ENCODE measurements at places on chromosomes 13 and 19.

DNA sequence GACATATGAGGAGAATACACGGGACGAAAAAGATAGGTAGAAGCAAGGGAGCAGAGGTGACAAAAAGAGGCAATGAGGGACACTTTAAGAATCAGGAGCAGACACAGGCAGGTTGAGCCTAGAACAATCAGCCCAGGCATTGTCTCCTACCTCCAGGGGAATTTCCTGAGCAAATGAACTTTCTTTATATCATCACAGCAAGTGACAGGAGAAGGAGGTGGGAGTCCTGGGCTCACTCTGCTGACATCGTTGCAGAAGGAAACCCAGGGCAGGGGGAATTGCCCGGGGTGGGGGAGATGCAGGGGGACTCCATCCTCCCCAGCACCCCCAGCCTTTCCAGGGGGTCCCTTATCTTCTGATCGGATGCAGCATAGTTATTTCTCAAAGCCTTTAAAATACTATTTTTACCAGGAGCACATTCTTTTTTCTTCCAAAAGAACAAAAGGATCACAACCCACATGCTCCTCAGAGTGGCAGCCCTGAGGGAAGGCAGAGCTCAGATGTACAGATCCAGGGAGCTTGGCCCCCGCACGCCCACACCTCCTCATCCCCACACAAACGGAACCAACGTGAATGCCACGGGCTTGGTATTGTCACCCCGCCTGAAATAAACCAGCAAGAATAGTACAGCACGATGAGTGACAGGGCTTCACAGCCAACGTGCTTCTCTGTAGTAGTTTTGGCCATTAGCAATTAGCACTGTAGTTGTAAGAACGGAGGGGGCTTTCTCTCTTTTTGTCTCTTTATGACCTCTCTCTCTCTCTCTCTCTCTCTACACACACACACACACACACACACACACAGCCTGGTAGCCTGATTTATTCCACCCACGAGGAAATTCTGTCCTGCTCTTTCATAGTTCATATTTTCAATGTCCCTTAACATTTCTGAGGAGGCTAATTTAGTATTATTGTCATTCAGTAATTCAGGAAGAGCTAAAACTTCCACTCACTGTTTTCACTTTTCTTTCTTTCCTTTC lies 169.5 kb upstream of the UBL3 start:
- DNase-seq, result no peak

GRCh38 chr19:57615346-57615745 lies 1.3 kb downstream of the ZNF134 start:
- DNase-seq, result peak; percentile 10

- DNase-seq, result no peak
Measured at GRCh38 chr19:50780753-50781435, 9.3 kb upstream of the ACP4 start.

- no peak for DNase-seq
Measured at GRCh38 chr19:3194106-3195087, 8.7 kb downstream of the NCLN start.

- no peak for DNase-seq
Measured at GRCh38 chr19:39709026-39709872, 5.0 kb downstream of the LGALS14 start.

GRCh38 chr19:8626842-8627241 lies 3.6 kb upstream of the NFILZ start:
- DNase-seq, result no peak

DNA sequence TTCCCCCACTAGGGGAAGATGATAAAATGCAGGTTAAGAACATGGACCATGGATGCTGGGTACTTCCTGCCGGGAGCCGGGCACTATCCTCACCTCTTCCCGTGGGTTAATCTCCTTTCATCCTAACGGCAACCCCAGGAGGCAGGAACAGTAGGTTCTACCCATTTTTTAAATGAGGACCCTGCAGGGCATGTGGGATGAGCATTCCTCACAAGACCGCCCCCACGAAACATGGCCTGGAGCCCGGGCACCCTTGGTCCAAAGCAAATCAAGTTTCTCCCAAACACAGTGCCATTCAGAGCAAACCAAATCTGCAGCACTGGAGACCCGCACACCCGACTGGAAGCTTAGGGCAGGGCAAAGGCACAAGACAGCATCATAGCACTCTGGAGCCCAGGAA lies 35.4 kb downstream of the COL4A2 start:
- DNase-seq, result no peak

DNA sequence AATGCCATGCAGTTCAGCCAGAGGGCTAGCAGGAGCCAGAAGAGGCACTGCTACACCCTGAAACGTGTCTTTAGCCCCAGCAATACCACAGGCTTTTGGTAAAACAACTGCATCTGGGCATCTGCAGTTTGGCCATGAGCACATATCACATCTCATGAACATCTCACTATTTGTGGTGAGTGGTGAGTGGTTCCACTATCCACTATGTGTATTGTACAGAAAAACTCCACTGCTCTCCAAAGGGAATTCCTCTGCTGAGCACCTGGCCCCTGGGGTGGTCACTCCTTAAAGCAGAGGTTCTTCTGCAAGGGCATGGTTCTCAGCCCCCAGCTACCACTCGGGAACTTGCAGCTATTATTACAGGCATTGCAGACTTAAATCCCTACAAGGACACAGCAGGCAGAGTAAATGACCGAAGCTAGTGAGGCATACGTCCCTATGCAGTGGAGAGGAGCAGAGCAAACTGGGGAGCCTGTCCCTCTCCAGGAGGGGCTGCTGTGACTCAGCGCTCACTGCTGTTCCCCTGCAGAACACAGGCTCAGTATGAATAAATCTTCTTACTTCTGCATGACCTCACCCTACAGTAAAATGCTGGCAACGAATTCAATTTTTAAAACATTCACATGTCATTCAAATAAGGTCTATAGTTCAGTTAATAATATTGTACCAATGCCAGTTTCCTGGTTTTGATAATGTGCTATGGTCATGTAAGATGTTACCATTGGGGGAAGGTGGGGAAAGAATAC lies 332.4 kb upstream of the ZNF507 start:
- DNase-seq, result no peak

- no peak for DNase-seq
Measured at GRCh38 chr13:77853703-77854102, 64.9 kb downstream of the EDNRB start.

DNA sequence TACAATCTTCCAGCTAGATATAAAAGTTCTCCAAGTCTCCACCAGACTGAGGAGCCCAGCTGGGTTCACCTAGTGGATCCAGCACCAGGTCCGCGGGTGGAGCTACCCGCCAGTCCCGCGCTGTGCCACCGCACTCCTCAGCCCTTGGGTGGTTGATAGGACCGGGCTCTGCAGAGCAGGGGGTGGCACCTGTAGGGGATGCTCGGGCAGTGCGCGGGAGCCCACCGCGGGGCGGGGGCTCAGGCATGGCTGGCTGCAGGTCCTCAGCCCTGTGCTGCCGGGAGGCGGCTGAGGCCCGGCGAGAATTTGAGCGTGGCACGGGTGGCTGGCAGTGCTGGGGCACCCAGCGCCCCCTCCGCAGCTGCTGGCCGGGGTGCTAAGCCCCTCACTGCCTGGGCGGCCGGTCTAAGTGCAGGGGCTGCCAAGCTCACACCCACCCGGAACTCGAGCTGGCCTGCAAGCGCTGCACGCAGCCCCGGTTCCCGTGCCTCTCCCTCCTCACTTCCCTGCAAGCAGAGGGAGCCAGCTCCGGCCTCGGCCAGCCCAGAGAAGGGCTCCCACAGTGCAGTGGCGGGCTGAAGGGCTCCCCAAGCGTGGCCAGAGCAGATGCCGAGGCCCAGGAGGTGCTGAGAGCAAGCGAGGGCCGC lies 542.8 kb upstream of the PCDH9 start:
- DNase-seq, result no peak

DNA sequence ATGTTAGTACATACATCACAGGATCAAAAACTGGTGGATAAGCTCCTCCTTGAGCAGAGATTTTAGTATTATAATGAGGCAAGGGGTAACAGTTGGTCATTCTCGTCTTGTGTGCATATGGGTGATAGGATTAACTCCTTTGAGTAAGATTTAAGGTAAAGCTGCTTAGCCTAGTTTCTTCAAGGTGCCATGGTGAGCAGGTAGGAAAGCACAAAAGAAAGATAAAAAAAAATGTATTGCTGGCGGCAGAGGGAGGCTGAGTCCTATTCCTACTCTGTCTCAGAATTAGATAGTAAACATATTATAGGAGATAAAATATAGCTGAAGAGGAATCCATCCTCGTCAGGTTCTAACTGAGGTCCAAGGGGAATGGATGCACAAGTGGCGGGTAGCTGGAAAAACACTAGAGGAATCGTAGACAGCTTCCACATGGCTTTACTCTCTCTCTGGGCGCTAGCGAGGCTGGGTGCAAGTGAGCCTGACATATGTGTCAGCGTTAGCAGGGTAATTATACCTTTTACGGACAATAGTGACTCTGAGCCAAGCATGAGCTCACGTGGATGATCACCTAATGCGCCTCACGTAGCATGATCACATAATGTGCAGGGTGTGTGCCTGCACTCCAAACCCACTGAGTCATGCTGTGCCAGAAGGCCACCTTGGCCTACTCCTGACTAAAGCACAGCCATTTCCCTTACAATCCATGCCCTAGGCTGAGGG lies 734.3 kb upstream of the MIR17HG start:
- DNase-seq, result no peak

DNA sequence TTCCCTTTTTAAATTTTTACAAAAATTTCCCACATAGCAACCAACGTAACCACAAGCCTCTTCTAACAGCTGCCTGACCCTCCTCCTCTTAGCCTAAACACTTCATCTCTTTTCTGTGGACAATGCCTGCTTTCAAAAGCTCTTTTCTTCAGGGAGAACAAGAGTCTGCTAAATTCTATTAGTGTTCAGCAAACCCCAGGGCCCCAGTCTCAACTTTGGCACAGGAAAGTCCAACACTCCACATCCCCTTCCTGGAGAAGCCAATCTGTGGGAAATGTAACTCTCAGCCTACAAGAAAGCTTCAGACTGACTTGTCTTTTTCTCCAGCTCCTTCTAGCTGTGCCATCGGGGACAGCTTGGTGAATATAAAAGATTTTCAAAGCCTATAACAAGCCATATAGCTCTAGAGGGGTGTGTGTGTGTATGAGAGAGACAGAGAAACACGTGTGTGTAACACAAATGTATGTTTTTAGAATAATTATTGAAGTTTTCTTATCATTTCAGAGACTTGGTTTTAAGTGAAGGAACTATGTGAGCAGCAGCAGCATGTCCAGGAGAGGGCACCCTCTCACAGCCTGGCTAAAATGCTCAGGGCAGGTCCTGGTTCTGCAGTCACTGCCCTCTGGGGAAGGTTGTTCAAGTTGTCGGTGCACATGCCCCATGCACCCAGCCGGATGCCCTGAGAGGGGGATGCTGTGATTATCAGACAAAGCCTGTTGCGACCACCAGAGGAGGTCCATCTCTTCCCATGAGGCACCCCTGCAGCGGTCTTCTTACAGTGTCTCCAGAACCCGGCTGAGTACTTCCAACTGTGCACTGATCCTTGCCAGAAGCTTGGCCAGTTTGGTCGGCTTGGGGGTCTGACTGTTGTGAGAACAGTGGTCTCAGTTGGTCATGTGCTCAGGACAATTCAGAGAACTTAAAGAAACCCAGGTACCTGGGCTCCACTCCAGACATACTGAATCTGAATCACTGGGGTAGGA lies 34.4 kb downstream of the CCDC70 start:
- DNase-seq, result peak; percentile 42

DNA sequence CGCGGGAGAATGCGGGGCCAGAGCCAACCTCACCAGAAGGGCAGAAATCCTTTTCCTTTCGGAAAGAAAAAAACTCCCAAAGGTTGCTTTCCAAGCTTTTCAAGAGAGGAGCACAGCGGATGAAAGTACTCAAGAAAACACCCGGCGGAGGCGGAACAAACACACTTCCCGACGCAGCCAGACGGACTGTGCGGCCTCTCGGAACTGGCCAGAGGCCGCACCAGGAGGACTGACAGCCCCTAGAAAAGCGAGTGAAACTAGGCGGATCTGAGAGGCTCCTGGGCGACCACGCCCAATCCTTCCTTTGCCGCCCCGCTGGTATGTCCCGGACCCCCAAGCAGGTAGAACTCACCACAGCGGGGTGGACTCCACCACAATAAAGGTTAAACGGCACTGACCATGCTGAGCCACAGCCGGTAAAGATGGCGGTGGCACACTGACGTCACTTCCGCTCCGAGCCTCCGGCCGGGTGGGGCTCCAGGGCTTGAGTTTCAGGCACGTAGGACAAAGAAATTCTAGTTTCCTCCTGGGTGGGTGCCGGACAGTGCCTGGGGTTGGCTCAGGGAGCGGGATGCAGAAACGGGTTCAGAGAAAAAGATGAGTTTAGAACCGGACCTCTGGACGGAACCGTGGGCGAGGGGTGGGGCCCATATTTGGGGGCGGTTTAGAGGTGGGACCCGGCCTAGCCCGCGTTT lies at the start of gene ZNF562:
ZNF562 (minus strand) TSS at position 438 of the 695 bp plus-strand sequence. CDS start 14,356 bp downstream, outside the sequence.
- DNase-seq, result peak; percentile 91

DNA sequence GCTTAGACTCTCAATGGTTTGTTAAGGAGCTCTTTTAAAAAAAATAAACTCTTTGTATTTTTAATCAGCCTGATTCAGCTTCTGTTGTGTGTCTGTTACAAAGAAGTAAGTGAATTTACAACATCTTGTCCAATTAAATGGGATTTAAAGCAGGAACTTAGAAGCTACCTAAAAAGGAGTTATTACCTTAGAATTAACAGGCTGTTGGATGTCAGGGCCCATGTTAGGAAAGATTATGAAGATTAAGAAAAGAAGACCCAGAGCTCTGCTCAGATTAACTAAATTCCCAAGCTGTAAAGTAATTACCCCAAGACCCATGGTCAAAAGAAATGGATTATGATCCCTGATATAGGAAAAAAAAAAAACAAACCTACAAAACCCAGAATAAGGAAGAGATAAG lies 44.1 kb upstream of the ZNF780A start:
- no peak for DNase-seq

DNA sequence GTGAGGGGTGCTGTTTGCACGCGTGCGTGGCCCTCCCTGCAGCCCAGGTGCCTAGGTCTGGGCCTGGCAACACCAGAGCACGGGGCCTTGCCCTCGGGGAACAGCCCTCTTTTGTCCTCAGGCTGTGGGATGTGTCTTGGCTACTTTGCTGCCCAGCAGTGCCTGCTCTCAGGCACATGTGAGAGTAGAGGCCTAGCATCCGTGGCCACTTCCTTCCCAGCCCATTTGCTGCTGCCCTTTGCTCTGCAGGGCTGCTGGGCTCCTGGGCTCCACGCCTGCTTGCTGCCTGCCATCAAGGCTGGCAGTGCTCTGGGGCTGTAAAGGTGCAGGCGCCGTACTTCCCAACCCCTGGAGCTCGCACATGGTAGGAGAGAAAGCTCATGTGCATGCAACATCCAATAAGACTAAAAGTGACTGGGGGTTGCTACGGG lies 46.6 kb downstream of the CAPN12 start:
- no peak for DNase-seq

DNA sequence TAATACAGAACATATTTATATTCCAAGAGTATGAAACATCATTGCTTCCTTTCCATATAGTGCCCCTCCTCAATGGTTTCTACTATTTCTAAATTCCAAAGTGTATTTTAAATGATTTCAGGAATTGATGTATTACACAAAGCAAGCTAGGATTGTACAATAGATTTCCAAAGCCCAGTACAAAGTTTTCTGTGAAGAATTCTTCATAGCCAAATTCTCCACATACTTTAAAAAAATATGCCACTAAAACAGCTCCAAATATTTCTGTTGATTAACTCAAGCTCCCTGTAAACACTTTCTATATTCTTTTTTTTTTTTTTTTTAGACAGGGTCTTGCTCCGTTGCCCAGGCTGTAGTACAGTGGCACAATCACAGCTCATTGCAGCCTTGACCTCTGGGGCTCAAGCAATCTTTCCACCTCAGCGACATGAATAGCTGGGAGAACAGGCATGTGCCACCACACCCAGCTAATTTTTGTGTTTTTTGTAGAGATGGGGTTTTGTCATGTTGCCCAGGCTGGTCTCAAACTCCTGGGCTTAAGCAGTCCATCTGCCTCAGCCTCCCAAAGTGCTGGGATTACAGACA lies 50.6 kb downstream of the ELF1 start:
- DNase-seq, result no peak
